ENCODE measurements at places on chromosomes 12 and 14.
A peak's percentile ranks its signal among the peaks of the same experiment; 100 is the strongest.

- DNase-seq: no peak
Observed at GRCh38 chr12:64203036-64203435, 19.1 kb downstream of the KICS2 start.

GRCh38 chr12:26429070-26429691 is 233.8 kb downstream of the SSPN start:
- DNase-seq: no peak

DNA sequence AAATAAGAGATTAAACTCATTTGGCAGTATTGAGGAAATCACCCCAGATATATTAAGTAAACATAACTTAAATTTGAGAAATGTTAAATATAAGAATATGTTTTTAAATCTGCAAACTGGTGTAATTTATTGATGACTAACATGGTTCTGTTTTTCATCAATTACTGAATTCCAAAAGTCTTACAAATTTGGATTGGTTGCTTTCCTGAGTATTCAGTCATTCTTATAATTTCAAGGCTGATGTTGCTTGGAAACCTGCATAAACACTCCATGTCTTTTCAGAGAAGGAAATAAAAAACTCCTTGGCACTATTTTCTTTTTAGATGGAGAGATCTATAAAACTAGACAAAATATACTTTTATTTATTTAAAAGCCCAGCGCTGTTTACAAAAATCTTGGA is 71.7 kb downstream of the NOVA1 start:
- DNase-seq: no peak

- DNase-seq: no peak
Observed at GRCh38 chr14:75959031-75959430, 22.8 kb downstream of the TGFB3 start.

- peak; percentile 82 for DNase-seq
Observed at GRCh38 chr12:109428037-109428629, 49.0 kb downstream of the KCTD10 start.

GRCh38 chr14:23297611-23298277 is 4.9 kb downstream of the PPP1R3E start:
- no peak for DNase-seq

DNA sequence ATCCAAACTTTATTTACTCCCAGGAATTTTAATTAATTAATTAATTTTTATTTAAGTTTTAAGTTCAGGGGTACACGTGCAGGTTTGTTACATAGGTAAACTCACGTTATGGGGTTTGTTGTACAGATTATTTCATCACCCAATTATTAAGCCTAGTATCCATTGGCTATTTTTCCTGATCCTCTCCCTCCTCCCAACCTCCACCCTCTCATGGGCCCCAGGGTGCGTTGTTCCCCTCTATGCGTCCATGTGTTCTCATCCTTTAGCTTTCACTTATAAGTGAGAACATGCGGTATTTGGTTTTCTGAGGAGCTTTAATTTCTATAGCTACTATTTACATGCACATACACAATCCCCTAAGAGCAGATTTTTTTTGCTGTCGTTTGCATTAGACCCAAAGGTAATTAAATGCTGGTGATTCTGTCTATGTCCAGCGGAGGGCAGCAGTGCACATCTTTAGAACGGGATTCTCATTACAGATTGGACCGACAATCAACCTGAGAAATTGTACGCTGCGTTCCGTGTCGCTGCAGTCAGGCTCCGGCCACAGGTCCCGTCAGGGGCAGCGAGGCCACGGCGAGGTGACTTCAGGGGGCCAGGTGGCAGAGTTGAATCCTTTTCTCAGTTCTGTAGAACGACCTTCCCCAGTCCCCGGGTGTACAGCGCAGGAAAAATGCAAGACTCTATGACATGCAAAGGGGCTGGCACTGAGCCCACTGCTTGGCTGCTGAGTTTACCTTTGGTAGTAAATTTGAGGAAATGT is 11.6 kb downstream of the TMEM30B start:
- peak; percentile 87 for DNase-seq

DNA sequence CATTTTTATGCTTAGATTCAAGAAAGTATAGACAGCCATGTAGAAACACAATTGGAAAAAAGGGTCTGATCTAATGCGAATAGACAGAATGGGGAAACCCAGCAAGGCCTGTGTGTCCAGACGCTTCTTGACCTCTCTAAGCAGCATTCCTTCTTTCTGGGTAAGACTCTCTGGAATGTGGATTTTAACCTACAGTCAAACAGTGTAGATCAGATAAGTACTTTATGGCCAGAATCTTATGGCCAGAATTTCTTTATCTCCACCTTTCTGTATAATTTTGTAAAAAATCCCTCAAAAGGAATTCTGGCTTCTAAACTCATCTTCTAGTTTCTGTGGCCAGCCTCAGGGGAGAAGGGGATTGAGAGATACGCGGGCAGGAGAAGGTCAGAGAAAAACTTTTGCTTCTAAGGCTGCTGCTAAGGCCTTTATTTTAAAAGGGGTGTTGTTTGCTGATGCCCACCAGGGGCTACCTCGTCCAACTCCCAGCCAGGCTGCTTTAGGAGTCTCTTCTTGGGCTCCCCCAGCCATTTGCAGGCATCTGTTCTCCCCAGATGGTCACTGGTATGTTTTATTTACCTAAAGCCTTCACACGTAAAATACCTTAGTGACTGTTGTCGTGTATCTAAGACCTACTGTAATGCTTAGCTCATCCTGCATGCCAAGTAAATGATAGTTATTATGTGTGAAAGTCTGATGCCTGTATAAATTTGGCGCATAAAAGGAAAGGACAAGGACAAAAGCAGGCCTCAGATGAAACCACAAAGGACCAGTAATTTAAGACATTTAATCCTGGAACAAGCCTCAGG is 68.4 kb downstream of the ANO6 start:
- DNase-seq: no peak

GRCh38 chr12:52710730-52711129 is 7.4 kb upstream of the KRT77 start:
- no peak for DNase-seq

DNA sequence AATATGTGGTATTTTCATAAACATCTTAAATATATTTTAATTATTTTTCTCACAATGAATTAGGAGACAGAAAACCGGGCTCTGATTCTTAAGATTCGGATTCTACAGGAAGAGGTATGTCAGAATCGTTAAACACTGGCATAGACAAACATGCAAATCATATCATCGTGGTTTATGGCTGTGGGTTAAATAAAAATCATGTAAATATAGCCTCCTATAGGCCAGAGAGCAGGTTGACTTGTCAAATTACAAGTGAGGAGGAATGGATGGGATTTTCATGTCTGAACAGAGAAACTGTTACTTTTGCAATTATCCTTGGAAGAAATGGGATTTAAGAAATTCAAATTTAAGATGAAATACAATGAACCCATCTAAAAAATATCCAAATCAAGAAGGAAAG is 74.9 kb upstream of the BCAT1 start:
- no peak for DNase-seq
